ENCODE measurements at places on chromosomes 5 and 9.

DNA sequence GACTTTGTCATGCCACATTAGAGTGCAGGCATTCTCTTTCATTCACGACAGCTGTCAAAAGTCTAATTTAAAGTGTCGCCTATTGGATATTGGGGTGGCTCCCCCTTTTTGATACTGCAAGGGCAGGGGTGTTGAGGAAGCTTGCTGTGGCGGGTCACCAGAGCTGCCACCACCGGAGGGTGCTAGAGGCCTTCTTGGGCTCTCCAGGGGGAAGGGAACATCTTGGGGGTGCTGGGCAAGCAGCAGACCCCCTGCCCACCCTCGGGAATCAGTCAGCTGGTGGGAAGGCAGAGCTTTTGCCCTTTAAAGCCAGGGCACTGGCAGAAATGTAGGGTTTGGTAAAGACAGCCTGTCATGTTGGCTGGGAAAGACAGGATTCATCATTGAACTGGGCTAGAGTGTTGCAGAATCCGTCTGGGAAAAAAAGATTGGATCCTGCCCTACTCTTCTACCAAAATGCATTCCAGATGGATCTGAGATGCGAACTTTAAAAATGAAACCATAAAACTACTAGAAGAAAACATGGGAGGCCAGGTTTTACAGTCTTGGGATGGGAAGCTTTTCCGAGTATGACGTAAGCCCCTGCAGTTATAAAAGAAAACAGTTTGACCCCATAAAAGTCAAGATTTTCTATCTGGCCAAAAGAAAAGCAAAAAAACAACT, 22.3 kb downstream of the COL5A1 start:
- DNase-seq: no peak

- peak; percentile 45 for DNase-seq
These were observed 15.5 kb upstream of the SLC36A3 start for GRCh38 chr5:151318850-151319732.

DNA sequence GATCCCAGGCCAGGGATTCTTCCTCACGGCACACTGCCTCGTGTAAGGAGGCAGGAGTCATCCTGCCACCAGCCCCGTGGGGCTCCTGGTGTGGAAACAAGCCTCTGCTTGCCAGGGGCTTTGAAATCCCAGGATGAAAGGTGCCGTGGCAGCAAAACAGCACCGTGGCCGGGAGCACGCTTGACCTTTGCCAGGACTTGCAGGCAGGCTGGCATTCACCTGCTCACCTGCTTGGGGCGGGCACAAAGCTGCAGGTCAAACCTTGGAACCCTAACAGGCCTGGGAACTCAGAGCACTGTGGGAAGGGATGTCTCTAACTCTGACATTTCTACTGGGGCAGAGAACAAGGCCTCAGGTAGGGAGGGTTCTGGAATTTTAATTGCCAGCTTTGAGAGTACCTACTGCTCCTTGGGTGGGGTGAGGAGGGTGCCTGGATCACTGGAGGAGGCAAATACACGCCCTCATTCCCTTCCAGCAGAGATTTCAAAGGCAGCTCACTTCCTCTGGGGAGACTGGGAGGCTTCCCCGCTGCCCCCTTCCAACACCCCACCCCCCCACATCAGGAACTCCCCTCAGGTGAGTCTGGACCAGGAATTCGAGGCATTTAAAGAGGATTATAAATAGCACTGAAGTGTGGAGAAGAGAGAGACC, 45.6 kb upstream of the STXBP1 start:
- no peak for DNase-seq

GRCh38 chr9:93826209-93826608, 128.9 kb downstream of the BARX1 start:
- peak; percentile 43 for DNase-seq

DNA sequence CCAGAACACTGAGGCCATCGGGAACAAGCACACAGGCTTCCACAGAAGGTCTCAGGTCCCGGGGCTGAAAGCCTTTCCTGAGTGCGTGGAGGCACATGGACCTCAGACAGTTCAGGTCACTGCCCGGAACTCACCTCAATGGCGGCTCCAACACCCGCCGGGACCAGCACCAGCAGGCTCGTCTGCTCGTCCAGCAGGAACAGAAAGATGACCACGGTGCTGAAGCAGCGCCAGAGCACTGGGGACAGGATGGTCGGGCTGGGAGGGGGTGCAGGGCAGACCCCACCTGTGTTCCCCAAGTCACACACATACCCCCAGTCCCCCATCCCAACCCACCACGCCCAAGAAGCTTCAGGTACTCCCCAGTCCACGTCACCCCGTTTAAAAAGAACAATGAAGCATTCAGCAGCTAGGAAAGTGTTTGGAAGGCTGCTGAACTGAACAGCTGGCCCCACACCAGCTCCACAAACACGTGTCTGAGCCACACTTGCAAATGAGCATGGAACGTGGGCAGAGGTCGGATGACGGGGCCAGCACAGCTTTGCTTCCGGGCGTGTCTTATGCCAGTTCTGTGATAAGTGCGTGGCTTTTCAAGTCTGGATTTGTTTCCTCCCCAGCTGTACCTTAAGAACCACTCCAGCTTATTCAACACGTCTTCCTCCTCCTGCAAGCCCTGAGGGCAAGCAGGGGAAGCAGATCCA, 14.6 kb downstream of the CLPTM1L start:
- DNase-seq: no peak

- DNase-seq: no peak
These were observed 37.6 kb upstream of the SLC27A6 start for GRCh38 chr5:128927644-128928043.

DNA sequence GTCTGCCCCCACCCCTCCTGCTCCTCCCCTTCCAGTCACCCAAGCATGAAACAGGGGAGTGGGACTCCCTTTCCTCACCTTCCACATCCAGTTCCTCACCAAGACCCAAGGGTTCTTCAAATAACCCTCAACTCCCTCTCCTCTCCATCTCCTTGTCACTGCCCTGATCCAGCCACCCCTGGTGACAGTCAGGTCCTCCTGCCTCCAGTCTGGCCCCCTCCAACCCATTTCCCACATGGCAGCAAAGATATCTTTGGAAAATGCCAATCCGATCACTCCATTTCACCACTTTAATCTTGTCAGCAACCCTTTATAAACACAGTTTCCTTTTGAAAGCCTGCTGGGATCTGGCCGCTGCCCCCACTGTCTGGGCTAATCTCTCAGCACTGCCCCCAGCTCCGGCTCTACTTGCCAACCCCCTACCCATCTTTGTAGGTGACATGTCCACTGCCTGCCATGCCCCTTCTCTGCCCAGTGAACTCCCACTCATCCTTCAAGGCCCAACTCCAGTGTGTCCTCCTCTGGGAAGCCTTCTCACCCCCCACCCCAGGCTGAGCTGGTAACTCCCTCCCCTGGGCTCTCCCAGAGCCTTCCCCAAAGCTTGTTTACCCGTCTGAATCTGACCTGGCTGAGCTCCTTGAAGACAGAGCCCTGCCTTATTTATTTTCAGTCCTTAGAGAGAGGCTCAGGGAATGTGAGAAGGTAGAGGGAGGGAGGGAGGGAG, 781 bp upstream of the MYOZ3 start:
- no peak for DNase-seq

- peak; percentile 59 for DNase-seq
These were observed 98.9 kb upstream of the CPEB4 start for GRCh38 chr5:173789031-173789920.

DNA sequence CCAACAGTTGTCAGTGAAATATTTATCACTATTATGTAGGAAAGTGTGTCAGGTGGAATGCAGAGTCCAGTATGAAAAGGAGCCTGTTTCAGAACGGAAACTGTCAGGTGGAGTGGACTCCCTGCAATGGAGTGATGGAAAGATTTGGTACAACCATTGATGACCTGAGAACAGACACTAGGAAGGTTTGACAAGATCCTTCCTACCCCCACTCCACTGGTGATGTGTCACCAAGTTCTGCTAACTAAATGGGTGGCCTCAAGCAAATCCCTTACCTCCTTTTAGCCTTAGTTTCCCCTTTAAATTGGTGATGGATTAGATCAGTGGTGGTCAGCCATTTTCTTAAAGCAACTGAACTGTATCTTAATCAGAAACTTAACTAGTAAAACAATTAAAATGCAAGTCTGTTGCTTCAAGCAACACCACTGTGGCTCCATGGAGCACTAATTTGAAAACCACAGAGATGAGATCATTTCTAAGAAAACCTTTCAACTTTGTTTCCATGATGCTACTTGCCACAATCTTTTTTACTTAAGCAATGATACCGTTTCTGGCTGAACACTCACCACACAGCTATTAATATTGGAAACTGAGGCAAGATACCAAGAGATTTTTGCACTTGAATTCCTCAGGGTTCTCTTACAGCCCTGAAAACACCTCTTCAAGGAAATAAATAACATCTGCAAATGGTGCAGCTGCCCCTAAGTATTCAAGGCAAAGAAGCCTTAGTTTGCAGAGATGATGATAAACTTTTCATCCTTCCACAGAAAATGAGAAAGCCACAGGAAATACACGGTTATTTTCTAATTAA, 140.6 kb downstream of the ERCC6L2 start:
- DNase-seq: peak; percentile 9

DNA sequence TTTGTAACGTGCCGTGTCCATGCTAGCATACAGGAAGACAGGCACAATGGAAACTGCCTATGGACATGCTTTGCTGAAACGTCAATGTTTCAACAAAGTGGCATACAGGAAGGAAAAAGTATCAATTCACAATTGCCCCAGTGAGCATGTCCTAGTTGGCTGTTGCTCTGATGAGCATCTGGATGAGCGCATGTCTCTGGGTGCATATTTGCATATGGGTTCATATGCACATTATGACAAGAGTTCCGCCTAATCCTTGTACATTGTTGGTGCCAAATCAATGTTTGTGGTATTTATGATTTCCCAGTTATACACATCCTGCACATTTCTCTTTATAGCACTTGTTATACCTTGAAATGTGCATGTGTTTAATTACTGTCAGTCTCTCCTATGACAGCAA, 58.5 kb downstream of the BRINP1 start:
- DNase-seq: no peak

GRCh38 chr5:95110118-95110517, 174.8 kb downstream of the MCTP1 start:
- no peak for DNase-seq

GRCh38 chr5:91357806-91358205, 25.3 kb downstream of the ARRDC3 start:
- DNase-seq: no peak

- peak; percentile 74 for DNase-seq
These were observed at the start of gene SLC22A5 for GRCh38 chr5:132369474-132370180. Gene SLC22A5, plus strand, starts transcription at chr5:132369710. Its CDS starts 263 bp downstream, at chr5:132369973.

GRCh38 chr5:6766604-6767093, 53.4 kb downstream of the TENT4A start:
- DNase-seq: peak; percentile 18

GRCh38 chr5:159149085-159149484, 49.4 kb upstream of the EBF1 start:
- DNase-seq: no peak

- no peak for DNase-seq
These were observed 32.9 kb downstream of the FGD3 start for GRCh38 chr9:92980085-92980745.
